Activated naive CD4-positive, alpha-beta T cell (primary cell): ENCODE measurements at places on chromosomes 6 and 20.

GRCh38 chr6:67248077-67248476 lies 1387.0 kb upstream of the ADGRB3 start:
- DNase-seq = no peak

- DNase-seq = no peak
Measured at GRCh38 chr6:127013865-127014264, 104.6 kb upstream of the RSPO3 start.

DNA sequence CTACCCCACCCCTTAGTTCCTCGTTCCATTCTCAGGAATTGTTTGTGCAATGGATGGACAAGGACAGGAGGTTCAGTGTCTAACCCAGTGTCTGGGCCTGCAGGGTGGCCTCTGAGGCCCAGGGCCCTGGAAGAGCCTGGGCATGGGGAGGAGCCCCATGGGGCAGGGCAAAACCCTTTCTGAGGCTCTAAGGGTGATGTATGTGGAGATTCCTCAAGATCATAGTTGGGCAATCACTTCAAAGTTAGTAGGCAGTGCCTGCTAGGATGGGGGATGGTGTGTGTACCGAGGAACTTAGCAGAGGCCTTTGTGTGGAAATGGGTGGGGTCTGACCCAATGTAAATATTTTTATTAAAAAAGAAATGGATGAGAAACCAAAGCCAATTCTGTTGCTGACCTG lies 6.7 kb upstream of the C2 start:
- DNase-seq = no peak

DNA sequence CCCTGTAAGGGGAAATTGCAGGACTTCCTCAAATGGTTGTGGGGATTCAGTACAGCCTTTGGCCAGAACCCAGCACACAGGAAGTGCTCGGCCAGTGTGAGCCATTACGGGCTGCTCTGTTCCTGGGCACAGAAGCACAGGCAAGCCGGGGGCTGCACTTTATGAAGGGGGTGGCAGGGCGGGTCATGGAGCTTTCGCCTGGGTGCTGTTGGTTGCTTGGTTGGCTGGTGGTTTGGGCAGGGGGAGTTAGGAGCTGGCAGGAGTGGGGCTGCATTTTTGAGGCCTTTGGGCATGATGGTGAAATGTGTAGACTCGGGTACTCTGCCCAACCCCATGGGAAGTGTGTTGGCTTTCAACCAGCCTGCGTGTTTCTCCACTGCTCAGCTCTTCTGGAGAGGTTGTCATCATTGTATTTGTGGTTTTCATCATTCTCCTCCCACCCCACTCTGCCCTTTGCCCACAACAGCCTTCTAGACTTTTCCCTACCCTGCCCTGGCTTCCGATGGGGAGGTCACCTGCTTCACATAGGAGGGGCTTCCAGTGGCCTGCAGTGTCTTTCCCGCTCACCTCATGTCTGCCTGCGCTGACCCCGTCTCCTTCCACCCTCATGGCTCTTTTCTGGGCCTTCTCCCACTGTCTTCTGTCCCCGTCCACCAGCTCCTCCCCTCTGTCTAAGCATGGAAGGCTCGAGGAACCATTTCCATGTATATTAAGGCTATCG lies 16.1 kb upstream of the RBM38 start:
- no peak for DNase-seq
